Stimulated activated CD4-positive, alpha-beta T cell treated with anti-CD3 and anti-CD28 coated beads, Interleukin-2, amount 100 ng/mL, for 4 hours (primary cell): ENCODE measurements at places on chromosomes 4 and X.

GRCh38 chrX:22268706-22269105 lies 4.0 kb upstream of the CBLL2 start:
- DNase-seq, result no peak

GRCh38 chr4:27973056-27973455 lies 1112.4 kb downstream of the STIM2 start:
- no peak for DNase-seq

GRCh38 chr4:53121264-53121865 lies 244.5 kb downstream of the SCFD2 start:
- DNase-seq, result no peak

- DNase-seq, result no peak
Observed at GRCh38 chr4:105652286-105652888, 56.1 kb downstream of the INTS12 start.

- no peak for DNase-seq
Observed at GRCh38 chrX:2487366-2487765, 13.4 kb downstream of the DHRSX start.

DNA sequence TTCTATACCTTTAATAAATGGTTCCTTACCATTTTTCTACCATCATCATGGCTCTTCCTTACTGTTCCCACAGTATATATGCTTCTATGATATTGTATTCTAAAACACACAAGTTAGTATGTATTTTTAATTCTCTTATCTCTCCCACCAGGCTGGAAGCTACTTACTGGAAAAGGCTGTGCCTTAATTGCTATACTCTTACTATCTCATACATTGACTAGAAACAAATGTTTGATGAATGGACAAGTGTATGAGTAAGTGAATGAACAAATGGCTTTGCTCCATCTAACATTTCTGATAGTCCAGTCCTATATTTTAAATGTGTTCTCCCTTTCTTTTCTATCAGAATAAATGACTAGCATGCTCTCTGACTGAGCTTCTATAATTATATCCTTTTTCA lies 320.8 kb upstream of the RASGEF1B start:
- no peak for DNase-seq
